Kidney epithelial cell (primary cell): ENCODE measurements at places on chromosomes 5 and 9. TPM values are rescaled to one million over a fixed set of nuclear protein-coding genes. Genes with fewer than 3 reads are reported as not detected.

DNA sequence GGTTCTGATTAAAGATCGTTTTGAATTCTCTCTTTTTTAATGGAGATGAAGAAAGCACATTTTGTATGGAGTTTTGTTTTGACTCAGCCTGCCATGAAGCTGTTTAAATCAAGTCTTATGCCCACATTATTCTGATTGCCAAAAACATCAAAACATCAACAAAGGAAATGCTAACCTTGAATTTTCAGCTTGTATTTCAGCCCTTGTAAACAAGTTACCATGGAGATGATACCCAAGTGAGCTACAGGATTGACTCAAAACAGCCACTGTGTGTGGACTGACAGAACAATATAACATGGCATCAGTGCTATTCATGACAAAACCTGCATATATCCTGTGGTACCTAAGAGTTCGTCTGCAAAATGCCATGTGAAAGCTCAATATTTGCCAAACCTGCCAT is 1581.0 kb downstream of the MAT2B start:
- no peak for DNase-seq

GRCh38 chr5:14265570-14265969 is 122.4 kb downstream of the TRIO start:
- DNase-seq, result peak; percentile 83

The IFNB1 gene
- not detected in 2 replicates for total RNA-seq

DNA sequence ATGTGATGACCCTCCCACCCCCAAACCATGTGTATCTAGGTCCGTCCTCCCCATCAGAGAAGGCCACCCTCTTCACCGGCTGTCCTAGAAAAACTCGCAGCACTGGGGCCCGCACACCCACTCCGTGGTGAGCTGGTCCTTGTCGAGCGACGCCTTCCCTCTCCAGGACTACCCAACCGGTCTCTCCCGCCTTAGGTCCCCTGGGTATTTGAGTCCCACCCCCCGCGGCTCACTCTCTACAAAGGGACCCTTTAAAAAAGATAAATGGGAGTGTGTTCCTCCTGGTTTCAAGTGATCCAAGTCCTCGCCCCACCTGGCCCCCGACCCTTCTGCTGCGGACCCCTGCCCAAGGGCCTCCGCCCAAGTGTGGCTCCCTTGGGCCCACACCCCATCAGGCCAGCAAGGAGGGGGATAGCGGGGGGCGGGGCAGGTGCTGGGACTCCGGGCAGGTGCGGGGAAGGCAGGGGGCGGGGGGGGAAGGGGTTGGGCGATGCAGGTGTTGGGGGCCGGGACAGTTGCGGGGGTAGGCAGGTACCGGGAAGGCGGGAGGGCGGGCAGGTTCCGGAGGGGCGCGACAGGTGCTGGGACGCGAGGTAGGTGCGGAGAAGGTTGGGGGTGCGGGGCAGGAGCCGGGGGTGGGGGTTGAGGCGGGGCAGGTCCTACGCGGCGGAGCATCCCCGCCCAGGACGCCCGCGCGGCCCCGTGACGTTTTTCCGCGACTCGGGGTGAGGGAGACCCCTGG is 970 bp upstream of the ARRDC1 start:
- DNase-seq, result no peak

DNA sequence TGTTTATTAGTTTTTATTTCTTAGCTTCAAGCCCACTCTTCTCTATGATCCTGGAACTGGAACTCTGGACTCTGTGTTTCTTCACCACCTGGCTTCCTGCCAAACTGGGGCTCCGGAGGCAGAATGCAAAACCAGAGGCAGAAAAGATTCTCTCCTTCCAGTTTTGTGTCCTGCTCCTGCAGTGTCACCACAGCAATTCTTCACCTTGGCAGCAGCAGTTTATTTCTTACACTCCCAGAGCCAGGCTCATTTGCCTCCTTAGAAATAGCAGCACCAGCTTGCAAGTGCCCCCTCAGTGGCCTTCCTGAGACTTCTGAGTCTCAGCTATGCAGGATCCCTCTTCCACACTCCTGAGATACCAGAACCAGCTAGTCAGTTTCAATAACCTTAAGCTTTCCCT is 26.7 kb upstream of the CAMK4 start:
- DNase-seq, result no peak
